ENCODE measurements at places on chromosomes 16 and 17.

- DNase-seq = no peak
Observed at GRCh38 chr16:85286066-85286831, 174.0 kb upstream of the CIBAR2 start.

GRCh38 chr17:74742978-74743545 lies 5.4 kb upstream of the NHERF1 start:
- no peak for DNase-seq

- no peak for DNase-seq
Observed at GRCh38 chr17:31448467-31449077, 57.1 kb downstream of the RAB11FIP4 start.

GRCh38 chr16:21703589-21704174 lies 39.9 kb downstream of the OTOA start:
- DNase-seq = no peak

GRCh38 chr17:50952013-50952412 lies 85.9 kb upstream of the TOB1 start:
- peak; percentile 54 for DNase-seq

DNA sequence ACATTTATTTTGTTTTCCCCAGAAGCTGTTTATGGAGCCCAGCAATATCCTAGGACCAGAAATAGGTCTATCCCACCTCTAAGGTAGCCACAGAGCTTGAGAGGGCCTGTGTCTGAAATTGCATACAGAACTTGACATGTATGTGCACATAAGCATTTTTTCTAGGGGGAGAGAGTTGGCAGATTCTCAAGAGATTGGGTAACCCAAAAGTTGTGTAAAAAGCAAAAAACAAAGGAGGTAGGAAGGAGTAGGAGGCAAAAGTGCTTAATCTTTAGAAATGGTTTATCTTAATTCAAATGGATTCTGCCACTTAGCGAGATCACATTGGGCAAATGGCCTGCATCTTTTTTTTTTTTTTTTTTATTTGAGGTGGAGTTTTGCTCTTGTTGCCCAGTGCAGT lies 3.5 kb downstream of the PLK1 start:
- no peak for DNase-seq

GRCh38 chr16:29226782-29227181 lies 179.7 kb downstream of the NPIPB11 start:
- DNase-seq = no peak

- DNase-seq = no peak
Observed at GRCh38 chr16:24844101-24845030, 1.4 kb upstream of the SLC5A11 start.

- no peak for DNase-seq
Observed at GRCh38 chr16:50497592-50497991, 50.6 kb upstream of the NKD1 start.

DNA sequence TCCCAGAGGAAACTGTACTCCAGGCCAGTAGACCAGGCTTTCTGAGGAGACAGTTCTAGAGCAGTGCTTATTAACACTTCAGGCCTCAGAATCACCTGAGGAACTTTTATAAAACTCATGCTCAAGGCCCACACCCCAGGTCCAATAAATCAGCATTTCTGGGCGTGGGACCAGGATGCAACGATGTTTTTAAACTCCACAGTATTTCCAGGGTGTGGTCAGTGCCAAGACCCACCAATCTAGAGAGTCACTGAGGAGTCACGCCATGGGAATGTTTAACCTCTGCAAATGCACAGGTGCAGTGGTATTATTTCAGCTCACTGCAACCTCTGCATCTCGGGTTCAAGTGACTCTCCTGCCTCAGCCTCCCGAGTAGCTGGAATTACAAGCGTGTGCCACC lies 3.9 kb upstream of the TRPV1 start:
- no peak for DNase-seq

DNA sequence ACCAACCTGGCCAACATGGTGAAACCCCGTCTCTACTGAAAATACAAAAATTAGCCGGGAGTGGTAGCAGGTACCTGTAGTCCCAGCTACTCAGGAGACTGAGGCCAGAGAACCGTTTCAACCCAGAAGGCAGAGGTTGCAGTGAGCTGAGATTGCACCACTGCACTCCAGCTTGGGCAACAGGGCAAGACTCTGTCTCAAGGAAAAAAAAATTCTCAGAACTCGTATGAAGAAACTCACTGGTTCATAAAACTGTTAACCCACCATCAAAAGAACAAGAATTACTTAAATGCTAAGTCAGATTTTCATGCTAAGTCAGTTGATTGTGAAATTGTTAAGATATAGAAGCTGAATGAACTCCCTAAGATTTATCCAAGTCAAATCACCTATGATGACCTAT lies 31.3 kb downstream of the SLC39A11 start:
- DNase-seq = no peak

DNA sequence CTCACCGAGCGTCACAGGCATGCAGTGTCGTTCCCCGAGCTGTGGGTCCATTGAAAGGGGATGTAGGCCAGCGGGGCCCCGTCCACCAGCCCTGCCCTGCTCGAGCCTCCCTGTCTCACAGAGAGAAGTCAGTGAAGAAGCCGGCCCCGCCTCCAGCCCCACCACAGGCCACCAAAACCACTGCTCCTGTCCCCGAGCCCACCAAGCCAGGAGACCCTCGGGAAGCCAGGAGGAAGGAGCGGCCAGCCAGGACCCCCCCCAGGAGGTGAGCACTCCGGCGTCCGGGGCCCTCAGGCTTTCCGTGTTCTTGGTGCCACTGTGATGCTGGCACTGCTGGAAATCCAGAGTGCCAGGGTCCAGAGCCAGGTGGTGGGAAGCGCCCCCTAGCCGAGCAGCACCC lies 13.9 kb upstream of the IL17C start:
- no peak for DNase-seq

GRCh38 chr16:78877114-78877655 lies 723.4 kb downstream of the MAF start:
- DNase-seq = no peak

DNA sequence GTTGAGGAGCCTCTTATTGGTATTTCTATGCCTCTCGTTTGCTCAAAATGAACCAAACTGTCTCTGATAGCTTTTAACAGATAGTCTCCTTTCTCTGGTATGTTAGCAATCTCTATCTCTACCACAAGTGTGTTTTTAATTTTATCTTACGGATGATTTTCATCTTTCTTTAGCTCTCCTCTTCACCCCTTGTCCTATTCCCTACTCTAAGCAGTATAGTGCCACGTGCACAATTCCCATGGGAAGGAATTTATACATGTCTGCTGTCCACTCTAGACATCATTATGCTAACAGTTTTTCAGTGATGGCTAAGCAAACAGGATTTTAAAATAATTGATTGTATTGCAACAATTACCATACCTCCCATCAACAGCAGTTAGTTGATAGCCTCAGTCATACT lies 177.3 kb downstream of the CYB561 start:
- no peak for DNase-seq

DNA sequence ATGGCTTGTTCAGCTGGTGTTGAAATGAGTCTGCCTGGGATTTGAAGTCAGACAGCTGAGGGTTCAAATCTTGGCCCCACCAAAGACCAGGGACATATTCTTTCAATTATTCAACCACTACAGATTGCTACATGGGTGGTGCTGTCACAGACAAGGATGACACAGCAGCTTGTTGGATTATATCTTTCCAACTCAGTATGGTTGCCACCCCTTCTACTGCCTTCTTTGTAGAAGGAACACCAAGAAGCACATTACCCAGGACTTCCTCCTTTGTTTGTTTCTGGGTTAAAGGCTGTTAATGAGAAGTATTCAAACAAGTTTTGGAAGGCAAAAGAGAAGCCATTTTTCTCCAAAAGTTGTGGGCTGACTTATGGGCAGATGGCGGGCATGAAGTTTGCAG lies 78.6 kb downstream of the COPRS start:
- DNase-seq = no peak

DNA sequence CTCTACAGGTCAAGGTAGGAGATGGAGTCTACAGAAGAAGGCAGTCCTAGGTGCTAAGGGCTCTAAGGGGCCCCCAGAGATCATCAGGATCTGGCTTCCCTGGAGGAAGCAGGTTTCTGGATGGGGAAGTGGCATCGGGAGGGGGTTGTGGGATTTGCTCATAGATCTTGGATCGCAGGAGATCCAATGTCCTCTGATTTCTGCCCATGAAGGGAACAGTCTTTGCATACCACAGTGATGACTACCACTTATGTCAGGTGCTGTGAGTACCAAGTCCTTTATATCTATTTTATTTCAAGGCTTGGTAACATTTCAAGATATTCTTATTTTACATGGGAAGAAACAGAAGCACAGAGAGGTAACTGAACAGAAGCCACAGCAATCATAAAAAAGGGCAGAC lies 164.0 kb downstream of the RGS9 start:
- DNase-seq = no peak

GRCh38 chr16:2955438-2955778 lies 8.7 kb upstream of the KREMEN2 start:
- DNase-seq = no peak

DNA sequence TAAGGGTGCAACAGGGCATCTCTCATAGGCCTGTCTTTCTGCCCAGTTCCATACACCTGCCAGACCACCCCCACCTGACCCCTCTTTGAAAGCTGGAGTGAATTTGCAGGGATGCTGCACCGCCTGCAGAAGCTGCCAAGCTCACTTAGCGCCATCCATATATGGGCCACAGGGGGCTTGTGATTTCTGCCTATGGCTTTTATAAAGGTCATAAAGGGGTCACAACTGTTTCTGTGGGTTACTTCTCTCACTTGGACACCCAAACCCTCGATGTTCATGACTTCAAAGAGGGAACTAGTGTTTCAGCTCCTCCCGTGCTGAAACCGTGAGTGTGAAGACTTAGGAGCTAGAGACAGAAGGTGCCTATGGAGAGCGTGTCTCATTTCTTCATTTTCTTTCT lies 23.9 kb upstream of the MEAK7 start:
- DNase-seq = no peak

- peak; percentile 23 for DNase-seq
Observed at GRCh38 chr17:39096508-39097149, 54.8 kb downstream of the PLXDC1 start.

GRCh38 chr17:28199115-28199514 lies 119.9 kb upstream of the TMEM97 start:
- no peak for DNase-seq

GRCh38 chr17:78048346-78049292 lies 79.9 kb downstream of the TMC6 start:
- no peak for DNase-seq

GRCh38 chr16:20203272-20203671 lies 124.0 kb downstream of the GP2 start:
- DNase-seq = no peak

DNA sequence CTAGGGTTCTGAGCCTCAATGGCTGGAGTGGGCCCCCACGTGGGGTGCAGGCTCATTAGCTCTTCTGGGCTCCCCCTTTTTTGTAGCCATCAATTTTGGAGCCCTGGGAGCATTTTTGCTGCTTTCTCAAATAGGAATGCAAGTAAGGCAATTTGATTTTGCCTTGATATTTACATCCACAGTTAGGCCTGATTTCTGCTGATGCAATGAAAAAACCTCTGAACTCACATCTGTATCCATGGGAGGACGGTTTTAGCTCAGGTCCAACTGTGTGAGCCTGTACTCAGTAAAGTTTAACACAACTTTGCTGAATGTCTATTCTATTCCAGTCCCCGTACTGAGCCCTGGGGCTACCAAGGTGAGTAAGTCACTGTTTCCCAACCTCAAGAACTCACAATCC lies 425.0 kb downstream of the HAPSTR1 start:
- DNase-seq = no peak

DNA sequence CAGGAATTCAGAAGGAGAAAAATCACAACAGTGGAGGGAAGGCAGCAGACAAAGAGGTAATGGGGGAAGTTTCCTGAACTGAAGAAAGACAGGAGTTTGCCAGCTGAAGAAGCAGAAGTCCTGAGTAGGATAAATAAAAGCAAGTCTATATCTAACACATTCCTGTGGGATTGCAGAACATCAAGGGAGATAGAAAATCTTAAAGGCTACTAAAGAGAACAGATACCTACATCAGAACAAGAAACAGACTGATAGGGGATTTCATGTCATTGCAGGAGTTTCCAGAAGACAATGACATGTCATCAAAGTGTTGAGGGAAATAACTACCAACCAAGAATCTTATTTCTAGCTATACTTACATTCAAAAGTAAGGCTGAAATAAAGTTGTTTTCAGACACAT lies 21.3 kb upstream of the CRYBA1 start:
- DNase-seq = no peak

DNA sequence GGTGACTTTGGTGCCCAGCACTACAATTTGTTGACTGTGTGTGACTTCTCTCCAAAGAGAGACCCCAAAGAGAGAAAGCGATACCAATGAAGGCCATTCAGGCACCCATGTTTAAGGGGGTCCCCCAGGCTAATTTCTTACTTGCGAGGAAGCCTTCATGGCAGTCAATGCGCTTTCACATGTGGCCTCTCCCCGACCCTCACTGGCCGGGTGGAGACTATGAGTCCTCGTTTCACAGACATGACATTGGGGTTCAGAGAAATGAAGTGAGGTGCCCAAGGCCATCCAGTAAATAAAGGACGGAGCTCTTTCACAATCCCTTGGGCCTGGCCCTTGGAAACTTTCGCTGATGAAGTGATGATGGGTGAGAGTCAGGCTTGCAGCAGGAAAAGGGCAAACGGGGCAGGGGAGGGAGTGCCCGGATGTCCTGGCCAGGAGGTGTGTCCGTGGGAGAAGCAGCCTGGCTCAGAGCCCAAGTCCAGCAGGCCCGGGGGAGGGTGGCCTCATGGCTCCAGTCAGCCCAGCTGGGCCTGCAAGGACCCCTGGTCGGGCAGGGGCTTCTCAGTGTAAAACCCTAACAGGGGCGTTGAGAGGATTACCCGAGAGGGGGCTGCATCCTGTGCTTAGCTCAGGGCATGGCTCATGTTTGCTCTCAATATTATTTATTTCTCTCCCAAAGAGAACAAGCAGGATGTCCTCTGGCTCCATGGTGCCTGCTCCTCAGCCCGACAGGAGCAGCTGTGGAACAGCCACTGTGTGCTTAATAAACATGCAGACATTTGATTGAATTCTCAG lies 14.7 kb downstream of the TBX2 start:
- DNase-seq = no peak

- no peak for DNase-seq
Observed at GRCh38 chr16:28531777-28532744, 6.7 kb downstream of the NUPR1 start.

GRCh38 chr16:71474864-71475263 lies 12.8 kb upstream of the ZNF23 start:
- DNase-seq = no peak

Measured in DMS153 (cell line).